Left lung (tissue), 14 donors: ENCODE measurements at places on chromosomes 4 and X. TPM values are rescaled to one million over a fixed set of nuclear protein-coding genes. Genes with fewer than 3 reads are reported as not detected.

FREM3 gene
- polyA plus RNA-seq: 8.2 TPM

GRCh38 chr4:185744946-185745345 lies 67.0 kb downstream of the SORBS2 start:
- DNase-seq: no peak

GRCh38 chrX:99909946-99910345 lies 500.1 kb downstream of the PCDH19 start:
- DNase-seq: no peak

LGI2 gene
- polyA plus RNA-seq: 3.3 TPM

DNA sequence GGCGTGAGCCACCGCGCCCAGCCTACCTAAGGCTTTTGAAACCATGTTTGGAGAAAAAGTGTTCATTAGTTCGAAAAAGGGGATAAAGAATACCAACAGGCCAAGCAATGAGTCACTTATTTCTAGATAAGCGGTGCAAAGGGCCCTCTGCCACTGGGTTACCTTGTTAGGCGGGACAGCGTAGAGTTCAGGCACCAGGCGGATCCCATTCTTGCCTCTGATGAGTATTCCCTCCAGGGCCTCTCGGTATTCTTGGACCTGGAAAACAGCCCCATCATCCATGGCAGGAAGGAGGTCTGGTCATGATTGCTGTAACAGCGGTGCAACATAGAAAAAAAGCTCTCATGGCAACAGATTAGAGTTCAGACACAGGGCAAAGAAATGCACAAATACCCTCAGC lies 48.0 kb downstream of the PHKA2 start:
- DNase-seq: no peak

DNA sequence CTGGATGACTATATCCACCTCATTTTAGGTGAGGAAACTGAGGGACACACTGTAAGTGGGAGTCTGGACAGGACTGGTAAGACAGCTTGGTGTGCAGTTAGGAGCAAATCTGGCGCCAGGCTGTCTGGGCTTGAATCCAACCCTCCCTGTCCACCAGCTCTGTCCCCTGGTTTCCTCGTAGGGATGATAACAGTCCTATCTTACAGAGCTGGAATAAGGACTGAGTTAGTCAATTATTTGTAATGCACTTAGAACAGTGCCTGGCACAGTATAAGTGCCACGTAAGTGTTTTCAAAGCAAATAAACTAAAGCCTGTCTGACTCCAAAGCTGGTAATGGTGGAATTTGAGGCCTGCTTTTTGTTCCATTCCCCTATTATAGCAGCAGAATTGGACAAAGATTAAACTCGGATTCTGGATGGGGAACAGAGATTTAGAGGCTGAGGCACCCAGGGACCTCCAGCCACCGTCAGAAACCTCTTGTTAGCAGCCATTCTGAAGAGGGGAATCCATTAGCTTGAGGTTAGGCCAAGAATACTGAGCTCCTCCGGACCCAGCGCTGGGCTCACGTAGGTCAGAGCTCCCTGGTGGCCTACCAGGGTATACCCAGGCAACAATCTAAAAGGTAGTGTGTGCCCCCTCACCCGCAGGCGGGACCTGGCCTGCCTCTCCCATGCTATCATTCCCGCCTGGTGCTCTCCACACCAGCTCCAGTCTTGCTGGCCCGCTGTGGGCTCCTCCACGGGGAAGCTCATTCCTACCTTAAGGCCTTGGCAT lies 102.1 kb downstream of the UCHL1 start:
- DNase-seq: no peak

TBX22 gene
- polyA plus RNA-seq: 0.14 TPM
